Left ventricle myocardium inferior (tissue), 1 donor: ENCODE measurements at places on chromosomes 7 and 10.

DNA sequence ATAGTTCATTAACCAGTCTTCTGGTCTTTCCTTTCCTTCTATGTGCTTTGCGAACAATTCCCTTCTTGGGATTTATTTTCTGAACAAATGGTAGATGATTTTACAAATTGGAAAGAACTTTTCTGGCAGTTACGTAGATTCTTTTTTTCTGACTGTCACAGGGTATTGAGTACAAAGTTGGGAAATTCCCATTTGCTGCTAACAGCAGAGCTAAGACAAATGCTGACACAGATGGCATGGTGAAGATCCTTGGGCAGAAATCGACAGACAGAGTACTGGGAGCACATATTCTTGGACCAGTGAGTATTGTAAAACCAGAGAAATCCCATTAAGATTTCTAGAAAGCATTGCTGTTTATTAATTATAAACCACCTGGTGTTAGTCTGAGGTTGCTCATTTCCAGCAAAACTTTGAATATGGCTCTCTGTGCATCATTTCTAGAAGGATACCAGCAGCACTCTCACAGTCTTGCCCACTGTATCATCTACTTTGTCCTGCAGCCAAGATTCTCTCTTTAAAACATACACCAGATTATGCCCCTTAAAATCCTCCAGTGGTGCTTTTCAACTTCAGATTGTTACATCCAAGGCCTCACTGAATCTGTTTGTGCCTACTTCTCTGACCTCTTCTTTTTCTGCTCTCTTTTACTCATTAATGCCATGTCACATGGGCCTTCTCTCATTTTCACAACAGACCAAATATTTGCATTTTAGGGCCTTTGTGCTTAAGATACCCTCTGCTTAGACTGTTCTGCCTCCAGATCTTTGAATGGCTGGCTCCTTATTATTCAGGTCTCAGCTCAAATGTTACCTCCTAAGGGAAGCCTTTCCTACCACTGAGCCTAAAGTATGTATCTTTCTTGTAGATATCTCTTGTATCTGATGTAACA, 27.0 kb downstream of the DLD start:
- DNase-seq: no peak

DNA sequence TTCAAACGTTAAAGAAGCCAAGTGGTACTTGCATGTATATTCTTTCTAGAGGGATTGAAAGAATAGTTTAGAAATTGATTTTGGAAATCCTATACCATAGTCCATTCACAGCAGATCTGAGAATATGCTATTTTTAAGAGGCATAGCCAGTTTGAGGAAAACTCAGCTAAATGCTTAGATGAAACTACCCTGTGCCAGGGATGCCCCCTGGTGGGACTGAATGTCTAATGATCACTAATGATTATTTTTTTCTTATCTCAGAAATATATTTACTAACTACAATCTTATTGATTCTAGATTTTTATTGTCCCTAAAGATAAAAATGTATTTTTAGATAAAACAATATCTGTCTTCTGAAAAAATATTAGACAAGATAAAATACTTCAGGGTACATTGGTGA, 844.9 kb upstream of the PHF14 start:
- no peak for DNase-seq

DNA sequence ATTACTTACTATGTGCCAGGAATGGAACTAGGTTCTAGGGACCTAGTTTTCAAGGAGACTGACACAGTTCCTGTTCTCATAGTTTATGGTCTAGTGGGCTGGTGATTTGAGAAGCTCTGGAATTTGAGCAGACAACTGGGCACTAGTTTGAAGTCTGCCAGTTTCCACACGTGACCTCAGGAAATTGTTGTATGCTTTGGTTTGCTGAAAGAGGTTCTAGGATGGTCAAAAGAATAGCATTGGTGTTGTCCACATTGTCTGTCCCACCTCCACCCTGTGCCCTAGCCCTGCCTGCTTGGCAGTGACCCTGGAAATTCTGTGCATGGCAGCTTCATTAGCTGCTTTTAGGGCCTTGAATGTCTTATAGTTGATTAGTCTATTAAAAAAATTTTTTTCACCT, 28.7 kb downstream of the GBF1 start:
- DNase-seq: no peak

- DNase-seq: no peak
These were observed 7.9 kb downstream of the NUDT13 start for GRCh38 chr10:73117976-73118743.

GRCh38 chr7:127252778-127253280, at the start of gene GRM8:
Gene GRM8, minus strand, starts transcription at chr7:127252941.
- DNase-seq: peak; percentile 27

DNA sequence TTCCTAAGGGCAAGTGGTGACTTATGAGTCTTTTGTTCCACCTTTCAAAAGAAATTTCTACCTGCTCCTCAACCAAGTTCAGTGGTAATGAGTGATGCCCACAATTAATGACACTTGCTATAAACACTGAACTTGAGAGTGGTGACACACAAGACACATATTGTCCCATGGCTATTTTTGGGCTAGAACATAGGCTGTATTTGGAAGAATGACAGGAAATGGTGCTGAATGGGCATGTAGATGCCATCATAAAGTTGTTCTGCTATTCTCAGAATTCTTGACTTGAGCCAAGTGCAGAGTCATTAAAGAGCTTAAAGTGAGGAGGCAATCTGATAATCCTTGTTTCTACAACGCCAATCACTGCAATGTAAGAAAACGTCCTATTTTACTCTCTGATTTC, 313.3 kb downstream of the AGMO start:
- no peak for DNase-seq

- no peak for DNase-seq
These were observed 38.3 kb downstream of the CACNA2D1 start for GRCh38 chr7:82405301-82405700.

DNA sequence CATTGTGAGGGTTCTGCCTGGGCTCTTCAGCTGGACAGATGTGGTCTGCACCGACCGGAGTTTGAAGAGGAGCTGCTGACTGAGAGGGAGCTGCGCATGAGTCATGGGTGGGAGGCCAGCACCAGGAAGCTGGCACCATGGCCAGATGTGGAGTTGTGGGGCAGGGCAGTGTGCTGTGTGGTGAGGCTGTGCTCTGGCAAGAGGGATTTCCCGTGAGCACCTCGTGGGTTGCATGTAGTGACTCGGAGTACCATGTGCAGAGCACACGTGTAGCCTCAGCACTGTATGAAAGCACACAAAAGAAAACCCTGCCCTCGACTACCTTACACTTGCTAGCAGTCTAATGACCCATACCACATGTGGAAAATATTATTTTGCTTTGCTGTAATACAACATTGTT, 103.4 kb downstream of the WNT2 start:
- no peak for DNase-seq

DNA sequence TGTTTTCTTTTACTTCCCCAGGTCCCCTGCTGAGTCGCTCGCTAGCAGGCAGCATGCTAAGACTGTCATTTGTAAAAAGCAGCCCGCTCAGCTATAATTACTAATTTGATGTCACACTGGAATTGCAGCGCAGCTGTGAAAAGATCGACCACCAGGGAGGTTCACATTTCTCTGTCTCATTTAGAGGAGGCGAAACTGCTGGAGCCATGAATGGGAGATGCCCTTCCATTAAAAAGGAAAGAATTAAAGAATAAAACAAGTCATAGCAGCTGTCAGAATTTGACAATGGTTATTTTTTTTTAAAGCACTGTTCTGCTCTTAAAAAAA, 153.5 kb downstream of the PIP4K2A start:
- no peak for DNase-seq

GRCh38 chr10:5813091-5813340, 218 bp downstream of the GDI2 start:
- DNase-seq: no peak

DNA sequence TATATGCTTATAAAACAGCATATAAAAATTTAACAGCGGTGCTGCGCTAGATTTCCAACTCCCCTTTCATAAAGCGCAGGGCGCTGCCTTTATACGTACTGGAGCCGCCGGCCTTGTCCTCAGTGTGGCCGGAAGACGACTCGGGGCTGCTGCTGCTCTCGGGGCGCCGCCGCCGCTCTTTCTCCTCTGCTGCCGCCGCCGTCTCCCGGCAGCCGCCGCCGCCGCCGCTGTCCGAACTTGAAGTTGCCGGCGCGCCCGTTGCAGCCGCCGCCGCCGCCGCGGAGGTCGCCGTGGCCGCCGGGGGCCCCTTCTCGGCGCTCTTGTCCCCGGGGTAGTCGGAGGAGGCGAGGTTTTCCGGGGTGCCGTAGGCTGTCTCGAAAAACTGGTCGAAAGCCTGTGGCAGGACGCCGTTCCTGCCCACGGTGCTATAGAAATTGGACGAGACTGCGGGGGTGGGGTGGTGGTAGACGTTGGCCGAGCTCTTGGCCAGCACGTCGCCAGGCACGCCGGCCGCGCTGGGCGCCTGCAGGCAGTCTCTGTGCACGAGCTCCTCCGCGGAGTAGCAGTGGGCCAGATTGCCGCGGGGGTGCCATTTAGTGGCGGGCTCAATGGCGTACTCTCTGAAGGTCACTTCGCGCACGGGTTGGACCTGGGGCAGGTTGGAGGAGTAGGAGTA, 557 bp downstream of the HOXA11 start:
- no peak for DNase-seq

DNA sequence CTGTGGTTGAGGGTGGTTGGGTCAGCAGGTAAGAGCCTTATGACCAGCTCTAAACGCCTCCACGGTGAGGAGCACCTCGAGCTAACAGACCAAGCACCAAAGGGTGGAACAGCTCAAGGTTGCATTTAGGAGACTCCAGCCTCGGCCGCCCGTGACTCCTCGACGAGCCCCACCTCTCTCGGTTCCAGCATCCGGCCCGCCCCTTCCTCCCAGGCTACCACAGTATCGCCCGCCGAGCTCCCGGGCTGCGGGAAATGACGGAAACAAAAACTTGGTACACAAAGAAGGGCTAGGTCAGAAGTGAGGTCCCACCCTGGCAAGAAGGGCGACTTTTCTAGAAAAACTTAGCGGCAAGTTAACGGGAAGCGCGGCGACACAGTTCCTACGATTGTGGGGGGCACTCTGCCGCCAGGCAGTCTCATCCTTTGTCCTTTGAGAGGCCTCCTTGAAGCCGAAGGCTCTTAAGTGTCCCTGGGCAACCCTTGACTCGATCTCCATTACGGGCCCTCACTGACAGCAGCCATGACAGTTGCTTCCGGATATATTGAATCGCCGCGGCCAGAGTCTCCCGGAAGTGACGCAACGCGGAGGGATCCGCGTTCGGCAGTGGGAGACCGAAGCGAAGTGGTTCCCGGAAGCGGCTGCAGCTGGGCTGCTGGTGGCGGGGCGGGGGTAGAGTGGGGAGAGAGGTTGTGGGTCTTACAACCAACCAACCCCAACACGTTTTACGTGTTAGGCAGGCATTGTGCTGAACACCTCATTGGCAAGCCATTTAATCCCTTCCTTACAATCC, 40.2 kb upstream of the ZNF518A start:
- peak; percentile 96 for DNase-seq

DNA sequence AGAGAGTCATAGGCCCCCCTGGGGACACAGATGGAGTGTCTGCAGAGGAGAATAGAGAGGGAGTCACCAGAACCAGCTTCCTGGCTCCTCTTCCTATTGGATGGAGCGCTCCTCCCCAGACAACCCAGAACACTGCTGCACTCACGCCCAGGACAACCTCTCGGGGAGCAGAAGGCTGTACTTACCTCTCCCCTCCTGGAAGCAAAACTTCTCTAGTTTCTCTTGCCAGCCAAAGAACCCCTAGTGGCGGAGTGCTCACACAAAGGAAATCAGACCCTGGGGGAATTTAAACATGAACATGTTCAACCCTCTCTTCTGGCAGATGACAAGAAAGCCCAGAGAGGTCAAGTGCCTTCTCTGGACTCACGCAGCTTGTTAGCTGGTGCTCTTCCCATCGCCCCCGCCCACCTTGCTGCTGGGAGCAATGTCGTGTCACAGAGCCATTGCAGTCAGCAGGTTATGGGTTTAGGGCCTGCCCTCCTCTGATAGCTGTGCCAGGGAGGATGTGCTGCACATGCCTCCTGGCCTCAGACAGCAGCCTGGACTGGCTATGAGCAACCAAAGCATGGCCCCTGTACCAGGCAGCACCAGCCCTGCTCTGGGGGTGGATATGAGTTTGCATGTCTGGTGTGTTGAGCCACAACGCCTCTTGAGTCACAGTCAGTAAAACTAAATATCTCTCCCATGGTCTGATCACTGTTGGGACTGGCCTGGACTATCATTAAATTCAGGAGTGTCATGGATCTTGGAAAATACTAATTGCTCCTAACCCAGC, 84.4 kb downstream of the SLIT1 start:
- DNase-seq: no peak

DNA sequence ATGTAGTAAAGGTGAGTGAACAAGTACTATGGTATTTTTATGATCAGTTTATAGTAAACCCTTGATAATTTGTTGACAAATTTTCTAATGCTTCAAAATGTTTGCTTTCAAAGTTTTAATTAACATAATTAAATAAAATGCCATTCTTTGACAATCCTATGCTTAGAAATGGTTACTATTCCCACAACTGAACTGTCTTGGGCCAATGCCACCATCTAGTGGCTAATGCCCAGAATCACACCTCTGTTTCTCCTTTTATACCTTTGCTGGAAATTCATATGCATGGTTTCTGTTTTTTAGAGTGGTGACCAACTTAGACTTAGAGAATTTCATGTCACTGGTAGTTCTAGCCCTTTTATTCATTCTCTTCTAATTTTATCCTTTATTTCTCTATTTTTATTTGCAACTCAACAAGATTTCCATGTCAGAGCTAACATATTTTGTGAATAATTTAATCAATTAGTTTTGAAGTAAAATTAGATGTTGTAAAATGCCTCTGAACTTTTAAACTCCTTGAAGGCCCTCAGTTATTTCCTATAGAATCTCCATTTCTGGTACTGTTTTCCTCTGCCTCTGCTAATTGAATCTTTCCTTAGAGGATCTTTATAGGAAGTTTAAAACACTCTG, 31.1 kb downstream of the PCGF5 start:
- peak; percentile 18 for DNase-seq

GRCh38 chr10:120702032-120702431, 149.1 kb upstream of the WDR11 start:
- no peak for DNase-seq

DNA sequence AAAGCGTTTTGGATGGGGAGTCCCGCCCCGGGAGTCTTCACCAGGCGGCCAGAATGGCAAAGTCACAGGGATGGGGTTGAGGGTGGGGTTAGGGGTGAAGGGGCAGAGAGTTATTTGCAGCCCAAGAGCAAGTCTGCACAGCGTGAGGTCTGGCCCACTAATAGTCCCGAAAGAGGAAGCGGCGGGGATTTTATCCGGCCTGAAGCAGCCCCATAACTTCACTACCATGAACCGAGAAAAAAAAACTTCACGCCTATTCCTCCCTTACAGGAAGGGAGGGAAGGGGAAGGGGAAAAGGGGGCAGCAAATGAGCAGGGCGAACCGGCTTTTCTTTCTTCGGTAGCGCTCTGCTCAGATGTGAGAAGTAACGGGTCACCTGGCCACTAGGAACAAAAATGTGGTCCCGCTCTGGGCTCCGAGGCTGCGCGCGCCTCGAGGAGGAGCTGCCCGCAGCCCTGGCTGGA, 712 bp downstream of the ITPRIP start:
- DNase-seq: no peak

GRCh38 chr7:71343039-71343438, 211.1 kb downstream of the GALNT17 start:
- no peak for DNase-seq

DNA sequence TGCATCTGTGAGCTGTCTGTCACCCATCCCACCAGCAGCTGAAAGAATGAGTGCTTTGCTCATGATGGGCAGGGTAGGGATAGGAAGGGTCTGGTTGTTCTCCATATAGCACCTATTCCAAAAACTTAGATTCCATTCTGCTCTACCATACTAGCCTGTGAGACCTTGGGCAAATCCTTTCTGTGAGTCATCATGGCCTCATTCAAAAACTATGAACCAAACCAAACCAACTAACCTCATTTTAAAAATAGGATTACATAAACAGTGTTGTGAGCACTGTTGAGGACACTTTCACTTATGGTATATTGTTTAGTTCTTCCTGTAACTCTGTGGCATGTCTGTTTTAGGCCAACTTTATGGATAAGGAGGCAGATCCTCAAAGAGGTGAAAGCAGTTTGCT, 30.9 kb upstream of the STEAP4 start:
- no peak for DNase-seq
